NCI-H2171 treated with DMSO at 0.1 percent for 48 hours (cell line): ENCODE measurements at places on chromosomes 12 and 14.

- no peak for DNase-seq
These were observed 241.3 kb upstream of the DAAM1 start for GRCh38 chr14:58947156-58947555.

- DNase-seq, result no peak
These were observed 139.8 kb downstream of the ZFP36L1 start for GRCh38 chr14:68653108-68653507.

- DNase-seq, result no peak
These were observed 46.2 kb downstream of the IL31 start for GRCh38 chr12:122127839-122128238.

GRCh38 chr12:6998715-6999451 is 19.4 kb downstream of the LPCAT3 start:
- DNase-seq, result no peak

DNA sequence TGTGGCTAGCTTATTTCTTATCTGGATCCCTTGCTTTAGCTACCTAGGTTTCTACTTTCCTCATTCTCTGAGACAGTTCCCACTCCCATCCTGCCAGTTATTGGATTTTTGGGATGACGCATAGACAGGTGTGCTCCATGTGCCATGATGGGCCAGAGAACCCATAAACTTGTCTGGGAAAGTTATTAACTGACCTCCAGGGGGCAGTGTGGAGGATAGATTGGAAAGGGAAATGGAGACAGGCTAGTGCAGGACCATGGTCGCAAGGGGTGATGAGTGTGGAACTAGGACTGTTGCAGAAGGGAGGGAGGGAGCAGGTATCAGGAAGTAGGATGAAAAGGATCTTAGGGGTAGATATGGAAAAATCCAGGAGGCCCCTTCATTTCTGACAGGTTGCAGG is 80.3 kb downstream of the ESRRB start:
- DNase-seq, result peak; percentile 34

- peak; percentile 19 for DNase-seq
These were observed 76.9 kb downstream of the SUSD6 start for GRCh38 chr14:69688299-69688649.

- no peak for DNase-seq
These were observed 107.6 kb downstream of the NAV3 start for GRCh38 chr12:77938301-77938700.

- no peak for DNase-seq
These were observed 65.6 kb downstream of the ACTN1 start for GRCh38 chr14:68913516-68913915.

GRCh38 chr12:56237552-56237951 is 7.7 kb downstream of the SLC39A5 start:
- no peak for DNase-seq

GRCh38 chr12:108215458-108215857 is 86.4 kb downstream of the WSCD2 start:
- DNase-seq, result peak; percentile 74

GRCh38 chr12:71128191-71128788 is 29.5 kb downstream of the TSPAN8 start:
- DNase-seq, result no peak

DNA sequence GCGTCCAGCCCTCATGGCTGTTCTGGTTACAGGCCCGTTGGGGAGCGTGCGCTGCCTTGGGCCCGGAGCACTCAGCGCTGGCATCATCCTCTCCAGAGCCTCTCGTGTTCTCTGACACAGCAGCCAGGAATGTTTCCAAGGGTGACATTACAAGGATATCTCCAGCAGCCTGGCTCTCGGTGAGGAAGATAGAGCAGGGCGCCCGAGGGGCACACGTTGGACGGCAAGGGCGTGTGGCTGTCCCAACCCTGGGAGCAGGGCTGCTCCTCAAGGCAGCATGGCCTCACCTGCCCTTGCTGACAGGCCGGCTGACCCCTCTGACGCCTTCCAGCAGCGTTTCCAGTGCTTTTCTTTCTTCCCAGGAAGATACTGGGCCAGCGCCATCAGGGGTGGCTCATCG is 14.4 kb downstream of the LRCOL1 start:
- no peak for DNase-seq

GRCh38 chr12:87259391-87259790 is 769.8 kb downstream of the C12orf50 start:
- no peak for DNase-seq

DNA sequence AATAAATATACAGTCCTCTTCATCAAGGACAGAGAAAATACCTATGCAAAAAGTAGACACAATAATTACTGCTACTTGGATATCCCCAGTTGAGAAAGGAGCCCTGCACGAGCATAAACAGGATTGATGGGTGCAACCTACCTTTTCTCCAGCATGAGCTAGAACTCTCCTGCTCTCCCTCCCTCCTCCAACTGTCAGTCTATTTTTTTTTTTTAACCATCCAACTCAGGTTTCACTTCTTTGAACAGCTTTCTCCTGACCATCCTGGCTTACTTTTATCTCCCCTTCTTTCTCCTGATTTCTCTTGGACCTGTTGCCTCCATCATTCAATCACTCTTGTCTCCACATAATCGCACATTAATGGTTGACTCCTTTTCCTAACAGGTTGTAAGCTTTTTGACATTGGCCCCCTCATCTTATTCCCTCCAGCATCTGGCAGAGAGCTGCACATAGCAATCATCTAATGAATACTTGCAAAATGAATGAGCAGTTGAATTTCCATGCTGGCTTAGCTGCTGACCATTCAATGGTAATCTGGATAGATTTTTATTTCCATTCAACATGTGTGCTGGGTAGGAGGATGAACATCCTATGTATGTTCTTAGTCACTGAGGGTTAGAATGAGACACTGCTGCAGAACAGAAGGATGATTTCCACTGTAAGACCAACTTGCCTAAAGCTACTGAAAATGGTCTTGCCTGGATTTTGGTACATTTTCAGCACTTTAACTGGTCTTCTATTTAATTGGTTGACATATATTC is 24.4 kb downstream of the MYBPC1 start:
- DNase-seq, result peak; percentile 75

DNA sequence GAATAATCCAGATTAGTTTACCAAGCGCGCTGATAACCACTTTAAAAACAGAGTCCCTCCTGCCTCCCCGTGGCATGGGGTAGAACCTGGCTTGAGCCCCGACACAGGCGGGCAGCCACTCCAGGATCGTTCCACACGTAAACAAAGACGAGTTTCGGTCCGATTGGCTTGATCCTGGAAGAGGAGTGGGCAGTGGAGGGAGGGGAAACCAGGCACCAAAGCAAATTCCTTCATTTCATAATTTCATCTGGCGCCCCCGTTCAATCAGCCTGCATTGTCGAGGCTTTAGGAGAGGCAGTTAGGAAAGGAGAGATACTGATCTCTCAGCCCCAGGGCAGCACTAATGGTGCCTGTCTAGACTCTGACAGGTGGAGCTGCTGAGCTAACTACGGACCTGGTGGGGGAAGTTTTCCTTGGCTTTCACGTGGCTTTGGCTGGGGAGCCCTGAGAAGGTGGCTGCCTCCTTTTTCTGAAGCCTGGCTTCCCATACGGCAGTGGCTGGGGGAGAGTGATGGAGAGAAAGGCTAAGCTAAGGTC is 751 bp upstream of the GPRC5A start:
- DNase-seq, result peak; percentile 31

DNA sequence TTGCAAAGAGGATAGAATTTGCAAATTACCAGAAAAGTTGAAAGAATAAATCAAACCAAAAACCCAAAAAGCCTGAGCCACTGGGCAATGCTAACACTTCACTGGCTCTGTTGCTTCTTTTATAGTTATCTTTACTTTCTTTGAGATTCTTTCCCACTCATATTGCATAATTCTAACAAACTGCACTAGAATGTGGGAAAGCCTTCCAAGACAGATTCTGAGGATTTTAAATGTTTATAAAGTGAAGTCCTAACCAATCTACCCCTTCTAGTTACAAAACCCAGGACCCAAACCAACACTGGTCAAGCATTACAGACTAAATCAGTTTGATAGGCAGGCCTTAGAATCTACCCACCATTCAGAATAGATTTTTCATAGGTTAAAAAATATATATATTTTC is 150.9 kb downstream of the MED13L start:
- DNase-seq, result no peak

DNA sequence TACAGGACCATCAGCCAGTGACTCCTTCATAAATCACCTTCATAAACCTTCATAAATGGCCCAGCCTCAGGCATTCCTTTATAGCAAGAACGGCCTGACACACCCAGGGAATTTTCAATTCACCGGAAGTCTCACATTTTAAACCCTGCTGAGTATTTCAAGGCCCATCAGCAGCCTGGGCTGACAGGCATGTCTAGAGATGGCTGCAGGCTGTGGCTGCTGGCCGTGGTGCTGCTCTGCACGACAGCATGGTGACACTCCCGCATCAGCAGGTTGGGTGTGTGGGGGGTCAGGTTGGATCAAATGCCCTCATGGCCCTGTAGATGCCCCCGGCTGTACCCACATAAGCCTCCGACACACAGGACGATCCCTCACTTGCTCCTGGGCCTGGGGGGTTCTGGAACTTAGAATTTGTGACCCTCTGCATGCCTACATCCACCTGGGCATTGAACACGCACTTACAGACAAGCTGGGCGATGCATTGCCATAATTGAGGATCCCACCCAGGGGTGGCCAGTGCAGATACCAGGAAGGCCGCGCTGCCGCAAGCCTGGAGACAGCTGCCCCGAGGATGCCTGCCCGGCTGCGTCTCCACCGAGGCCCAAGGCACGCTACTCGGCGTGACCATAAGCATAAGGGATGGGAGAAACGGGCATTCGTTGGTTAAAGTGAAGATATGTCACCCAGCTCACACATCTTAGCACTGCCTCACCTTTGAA is 124.3 kb downstream of the PIWIL1 start:
- no peak for DNase-seq

DNA sequence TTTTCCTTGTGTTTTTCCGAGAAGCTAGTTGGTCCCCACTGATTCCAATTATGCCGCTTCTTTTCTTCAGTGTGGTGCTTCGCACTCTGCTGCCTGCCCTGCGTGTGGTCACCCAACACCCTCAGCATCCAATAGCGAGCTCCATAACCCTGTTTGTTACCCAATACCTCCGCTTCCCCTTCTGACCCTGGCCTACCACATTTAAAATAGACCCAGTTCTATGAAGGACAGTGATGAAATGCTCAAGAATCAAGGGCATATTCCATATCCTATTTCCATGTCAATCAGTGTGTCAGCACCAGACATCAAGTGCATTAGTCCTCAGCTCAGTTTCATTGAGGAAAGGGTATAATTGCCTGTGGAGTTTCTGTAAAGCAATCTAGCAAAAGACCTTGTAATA is 9.5 kb downstream of the NDRG2 start:
- no peak for DNase-seq

- no peak for DNase-seq
These were observed 198.3 kb upstream of the AMIGO2 start for GRCh38 chr12:47277972-47278448.

GRCh38 chr12:15146585-15146984 is 74.6 kb downstream of the RERG start:
- DNase-seq, result no peak

GRCh38 chr14:56488306-56488705 is 91.3 kb upstream of the TMEM260 start:
- no peak for DNase-seq

DNA sequence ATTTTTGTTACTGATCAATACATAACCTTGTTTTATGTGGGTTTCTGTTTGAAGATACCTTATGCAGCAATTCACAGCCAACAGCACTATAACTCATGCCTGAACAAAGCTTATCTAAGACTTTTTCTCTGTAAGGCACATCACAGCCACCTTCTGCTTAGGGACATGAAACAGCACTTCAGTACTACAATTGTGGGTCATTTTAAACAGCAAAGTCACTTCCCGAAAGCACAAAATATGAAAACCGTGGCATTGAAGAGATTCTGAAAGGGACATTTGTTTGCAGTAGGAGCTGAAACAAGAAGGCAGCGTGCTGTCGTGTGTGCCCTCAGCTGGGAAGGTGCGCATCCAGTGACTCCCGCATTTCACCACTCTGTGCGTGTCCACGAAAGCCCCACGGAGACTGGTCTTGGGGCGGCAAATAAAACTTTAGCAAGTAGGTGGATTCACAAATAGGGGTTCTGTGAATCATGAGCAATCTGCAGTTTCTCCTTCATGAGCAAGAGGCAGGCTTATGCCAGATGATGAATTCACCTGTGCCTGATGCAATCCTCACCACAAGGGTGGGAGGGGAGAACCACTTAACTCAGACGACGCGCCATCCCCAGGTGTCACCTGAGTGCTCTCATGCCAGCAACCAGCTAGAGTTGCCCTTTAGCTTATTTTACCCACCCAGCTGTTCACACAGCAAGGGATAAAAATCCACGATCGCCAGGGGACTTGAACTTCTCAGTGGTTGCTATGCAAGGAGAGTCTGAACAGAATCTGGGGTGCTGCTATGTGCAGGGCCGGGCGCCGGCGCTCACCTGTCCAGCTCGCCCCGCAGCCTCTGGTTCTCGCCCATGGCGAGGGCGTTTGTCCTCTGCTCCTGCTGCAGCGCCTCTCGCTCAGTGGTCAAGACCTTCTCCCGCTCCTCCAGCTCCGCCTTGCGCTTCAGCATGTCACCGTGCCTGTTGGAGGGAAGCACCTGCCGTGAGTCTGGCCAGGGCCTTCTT is 54.9 kb upstream of the GPR68 start:
- peak; percentile 82 for DNase-seq

DNA sequence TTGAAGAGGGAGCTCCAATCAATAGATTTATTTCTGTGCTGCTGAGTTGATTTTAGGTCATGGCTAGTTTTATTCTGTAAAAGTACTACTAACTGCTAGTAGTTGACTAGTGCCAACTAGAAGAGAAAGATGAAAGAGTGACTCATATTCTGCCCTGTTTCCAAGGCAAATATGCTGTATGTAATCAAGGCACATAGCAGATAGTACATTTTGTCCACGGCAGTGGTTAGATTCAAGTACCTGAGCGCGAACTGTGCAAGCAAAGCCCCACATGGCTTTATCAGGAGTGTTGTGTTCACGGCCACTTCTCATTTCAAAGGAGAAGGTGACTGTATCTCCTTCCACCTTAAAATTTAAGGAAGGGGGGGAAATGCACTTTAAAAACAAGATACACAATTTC is 126.8 kb downstream of the TRAFD1 start:
- DNase-seq, result no peak
